Activated CD4-positive, alpha-beta T cell treated with anti-CD3 and anti-CD28 coated beads, Interleukin-2, amount 50 U/mL, for 16 hours (primary cell): ENCODE measurements at places on chromosomes 11 and 22.

DNA sequence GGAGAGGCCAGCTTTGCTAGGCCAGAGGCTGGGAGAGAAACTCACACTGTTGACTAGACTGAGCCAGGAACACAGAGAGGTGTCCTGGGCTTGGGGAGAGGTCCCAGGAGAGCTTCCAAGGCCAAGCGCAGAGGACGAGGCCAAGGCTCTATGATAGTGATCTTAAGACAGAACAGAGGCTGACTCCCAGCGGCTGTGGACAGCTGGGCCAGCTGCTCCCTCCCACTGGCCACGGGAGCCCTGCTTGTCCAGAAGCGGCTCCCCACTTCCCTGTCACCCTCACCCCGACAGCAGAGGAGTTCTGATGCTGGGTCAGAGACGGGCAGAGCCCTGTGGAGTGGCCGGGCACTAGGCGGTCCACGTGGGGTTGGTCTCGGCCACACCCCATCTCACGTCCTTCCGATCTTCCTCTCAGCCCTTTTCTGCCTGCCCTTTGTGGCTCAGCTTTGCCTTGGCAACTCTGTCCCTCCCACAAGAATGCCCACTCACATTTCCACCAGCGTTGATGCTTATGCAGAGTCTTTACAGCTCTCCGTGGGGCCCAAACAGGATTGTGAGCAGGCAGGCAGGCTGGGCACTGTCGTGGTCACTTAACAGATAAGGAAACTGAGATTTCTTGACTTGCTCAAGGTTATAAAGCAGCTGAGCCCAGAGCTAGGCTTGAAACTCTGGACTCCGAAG is 68.2 kb downstream of the FBXO7 start:
- no peak for DNase-seq

DNA sequence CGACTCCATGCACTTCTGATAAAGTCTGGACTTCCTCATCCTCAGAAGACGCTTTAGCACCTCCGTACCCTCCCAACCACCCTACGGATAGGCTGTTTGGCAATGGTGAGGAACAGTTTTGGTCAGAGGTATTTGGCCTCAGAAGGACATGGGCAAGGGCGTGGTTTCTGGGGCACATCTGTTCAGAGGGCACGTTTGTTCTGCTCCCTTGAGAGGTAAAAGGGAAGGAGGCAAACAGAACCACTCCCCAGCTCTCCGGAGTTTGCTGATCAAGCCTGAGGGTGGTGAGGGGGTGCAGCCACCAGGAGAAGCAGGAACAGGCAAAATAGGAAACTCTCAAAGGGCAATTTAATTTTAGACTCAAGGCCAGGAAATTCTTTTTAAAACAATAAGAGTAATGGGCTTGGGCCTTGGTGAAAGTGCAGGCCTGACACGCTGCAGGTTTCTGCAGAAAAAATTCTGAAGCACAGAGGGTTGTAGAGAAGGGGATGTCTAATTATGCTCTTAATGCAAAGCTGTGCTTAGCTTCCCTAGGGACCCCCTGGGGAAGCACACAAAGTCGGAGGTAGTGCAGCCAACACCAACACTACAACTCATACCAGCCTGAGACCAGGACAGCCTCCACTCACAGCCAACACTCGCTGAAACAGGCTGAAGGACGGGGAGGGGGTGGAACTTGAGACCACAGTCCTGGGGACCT is 23.3 kb downstream of the ETS1 start:
- DNase-seq: no peak

DNA sequence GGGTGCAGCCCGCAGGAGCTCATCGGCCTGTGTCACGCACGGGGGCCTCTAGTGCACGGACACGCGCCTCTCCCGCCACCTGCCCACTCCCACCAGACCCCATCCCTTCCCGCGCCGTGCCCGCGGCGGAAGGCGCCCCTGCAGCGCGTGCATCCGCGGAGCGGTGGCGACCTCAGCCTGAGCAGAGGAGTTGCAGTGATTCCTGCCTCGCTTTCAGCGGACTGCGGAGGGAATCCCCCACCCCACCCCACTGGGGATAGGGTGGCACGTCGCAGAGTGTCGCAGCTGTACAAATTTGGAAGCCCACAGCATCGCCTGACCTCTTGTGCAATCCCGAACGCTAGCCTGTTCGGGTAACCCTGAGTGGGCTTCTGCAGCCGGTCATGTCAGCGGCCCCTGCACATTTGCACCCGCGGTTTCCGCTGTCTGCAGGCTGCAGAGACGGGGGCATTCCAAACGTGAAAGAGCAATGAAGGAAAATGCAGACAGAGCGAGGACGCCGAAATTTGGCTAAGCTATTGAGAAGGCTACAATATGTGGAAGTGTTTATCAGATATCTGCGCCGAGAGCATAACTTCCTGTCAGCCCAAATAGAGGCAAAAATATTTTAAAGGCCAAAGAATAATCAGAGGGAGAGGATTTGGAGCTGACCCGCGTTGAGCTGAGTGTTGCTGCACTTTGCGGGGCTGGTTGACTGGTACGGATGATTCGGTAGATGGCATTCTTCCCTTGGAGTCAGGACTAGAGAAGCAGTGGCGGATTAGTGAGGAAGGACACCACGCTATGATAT is 617 bp upstream of the ARHGAP20 start:
- DNase-seq: no peak

DNA sequence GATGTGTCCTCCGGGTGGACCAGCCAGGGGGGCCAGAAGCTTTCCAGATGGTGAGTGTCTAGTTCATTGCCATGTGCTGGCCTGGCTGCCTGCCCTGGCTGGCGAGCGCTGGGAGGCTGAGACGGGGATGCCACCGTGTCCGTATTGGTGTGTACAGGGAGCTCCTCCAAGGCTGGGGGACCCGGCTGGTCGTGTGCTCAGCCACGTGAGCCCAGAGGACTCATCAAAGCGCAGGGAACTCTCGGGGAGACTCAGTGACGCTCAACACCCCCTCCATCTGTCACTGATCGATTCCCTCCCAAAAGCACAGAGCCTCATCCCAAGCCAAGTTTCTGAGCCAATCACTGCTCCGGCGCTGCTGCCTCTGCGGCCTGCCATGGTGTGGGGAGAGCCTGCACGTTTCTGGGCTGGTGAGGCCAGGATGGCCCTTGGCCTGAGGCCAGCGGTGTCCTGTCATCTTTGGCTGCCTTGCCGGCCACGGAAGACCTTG is 423.7 kb downstream of the SHANK2 start:
- DNase-seq: no peak

DNA sequence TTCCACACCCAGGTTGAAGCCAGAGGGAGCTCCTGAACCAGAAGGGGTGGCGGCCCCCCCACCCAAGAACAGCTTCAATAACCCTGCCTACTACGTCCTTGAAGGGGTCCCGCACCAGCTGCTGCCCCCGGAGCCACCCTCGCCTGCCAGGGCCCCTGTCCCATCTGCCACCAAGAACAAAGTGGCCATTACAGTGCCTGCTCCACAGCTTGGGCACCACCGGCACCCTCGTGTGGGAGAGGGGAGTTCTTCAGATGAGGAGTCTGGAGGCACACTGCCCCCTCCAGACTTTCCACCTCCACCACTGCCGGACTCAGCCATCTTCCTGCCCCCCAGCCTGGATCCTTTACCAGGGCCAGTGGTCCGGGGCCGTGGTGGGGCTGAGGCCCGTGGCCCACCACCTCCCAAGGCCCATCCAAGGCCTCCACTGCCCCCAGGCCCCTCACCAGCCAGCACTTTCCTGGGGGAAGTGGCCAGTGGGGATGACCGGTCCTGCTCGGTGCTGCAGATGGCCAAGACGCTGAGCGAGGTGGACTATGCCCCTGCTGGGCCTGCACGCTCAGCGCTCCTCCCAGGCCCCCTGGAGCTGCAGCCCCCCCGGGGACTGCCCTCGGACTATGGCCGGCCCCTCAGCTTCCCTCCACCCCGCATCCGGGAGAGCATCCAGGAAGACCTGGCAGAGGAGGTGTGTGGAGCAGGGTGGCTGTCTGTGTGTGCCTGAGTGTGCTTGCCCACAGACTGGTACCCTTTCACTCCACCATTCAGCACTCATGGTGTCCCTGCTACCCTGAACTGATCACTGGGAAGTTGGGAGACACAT is 6.7 kb downstream of the PHOX2A start:
- no peak for DNase-seq

DNA sequence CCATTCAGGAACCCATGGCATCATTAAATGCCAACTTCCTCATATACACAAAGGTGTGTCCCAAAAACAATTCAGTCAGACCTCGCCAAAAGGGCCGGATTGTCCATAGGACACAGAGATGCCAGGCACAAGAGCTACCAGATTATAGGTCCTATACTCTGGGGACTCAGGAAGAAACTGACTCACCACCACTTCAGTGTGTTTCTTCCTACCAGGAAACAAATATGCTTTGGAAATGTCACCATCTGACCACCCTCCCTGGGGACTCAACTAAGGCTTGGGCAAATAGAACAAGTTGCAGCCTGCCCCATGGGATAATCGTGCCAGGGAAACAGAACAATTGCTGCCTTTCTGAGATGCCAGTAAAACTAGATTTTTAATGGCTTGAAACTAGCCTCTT is 11.7 kb downstream of the POU2AF3 start:
- no peak for DNase-seq

GRCh38 chr11:129815596-129816461 is at the start of gene TMEM45B:
TMEM45B (plus strand) TSS chr11:129815848; CDS start chr11:129852483, 36,635 bp downstream.
- no peak for DNase-seq

GRCh38 chr22:28369854-28370253 is 309.8 kb downstream of the TTC28 start:
- DNase-seq: peak; percentile 43

- no peak for DNase-seq
Measured at GRCh38 chr22:23183061-23183698, 2.9 kb downstream of the BCR start.

- no peak for DNase-seq
Measured at GRCh38 chr11:41175304-41175972, 284.0 kb downstream of the LRRC4C start.

- no peak for DNase-seq
Measured at GRCh38 chr11:85918910-85919794, 64.0 kb downstream of the CCDC83 start.

DNA sequence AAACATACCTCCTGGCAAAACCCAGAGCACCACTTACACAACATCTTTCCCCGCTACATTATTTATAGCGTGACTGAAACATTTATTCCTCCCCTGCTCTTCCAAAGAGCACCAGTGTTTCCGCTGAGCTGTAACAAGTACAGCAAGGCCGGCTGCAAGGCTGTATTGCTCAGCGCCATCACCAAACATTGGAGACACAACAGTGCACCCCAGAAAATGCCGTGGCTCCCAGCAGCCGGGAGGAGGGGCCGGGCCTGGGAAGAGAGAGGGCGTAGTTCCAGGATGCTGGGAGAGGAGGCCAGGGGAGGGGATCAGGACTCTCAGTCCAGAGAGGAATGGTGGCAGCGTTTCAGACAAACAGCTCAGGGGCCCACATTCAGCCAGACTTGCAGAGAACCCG is 133.2 kb downstream of the DSCAML1 start:
- no peak for DNase-seq

DNA sequence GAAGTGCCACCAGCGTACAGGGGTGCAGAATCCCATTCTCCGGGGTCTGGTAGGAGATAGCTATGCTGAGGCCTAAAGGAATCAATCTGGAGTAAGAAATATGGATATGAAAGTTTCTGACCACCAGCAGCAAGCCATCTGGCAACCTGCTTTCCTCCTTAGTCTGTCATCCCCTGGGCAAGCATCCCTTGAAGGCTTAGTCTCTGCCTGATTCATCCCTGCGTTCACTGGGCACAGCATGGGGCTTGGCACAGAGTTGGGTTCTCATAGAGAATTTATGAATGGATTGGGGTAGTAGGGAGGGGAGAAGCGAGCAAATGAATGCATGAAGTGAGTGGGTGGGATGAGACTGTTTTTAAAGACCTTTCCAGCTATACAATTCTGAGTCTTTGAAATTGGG is 85.8 kb upstream of the NARS2 start:
- no peak for DNase-seq

DNA sequence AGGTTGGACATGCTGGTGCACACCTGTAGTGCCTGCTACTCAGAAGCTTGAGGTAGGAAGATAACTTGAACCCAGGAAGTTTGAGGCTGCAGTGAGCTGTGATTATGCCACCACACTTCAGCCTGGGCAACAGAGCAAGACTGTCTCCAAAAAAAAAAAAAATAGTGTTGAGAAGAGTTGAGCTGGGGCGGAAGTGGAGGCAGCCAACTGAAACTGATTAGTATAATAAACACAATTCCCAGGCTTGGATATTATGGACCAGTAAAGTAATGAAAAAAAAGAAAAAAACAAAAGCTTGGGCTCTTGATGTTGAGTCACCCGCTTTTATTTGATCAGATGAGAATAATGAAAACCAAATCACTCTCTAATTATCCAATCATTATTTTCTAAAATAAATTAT is 21.0 kb downstream of the LDLRAD3 start:
- DNase-seq: no peak

GRCh38 chr11:70067591-70068341 is 10.4 kb upstream of the ANO1 start:
- no peak for DNase-seq

- DNase-seq: no peak
Measured at GRCh38 chr11:12213883-12214282, 103.5 kb downstream of the MICAL2 start.

- DNase-seq: peak; percentile 6
Measured at GRCh38 chr11:3056296-3057068, 741 bp downstream of the CARS1 start.

GRCh38 chr11:119352857-119353260 is 6.4 kb upstream of the MFRP start:
- no peak for DNase-seq

DNA sequence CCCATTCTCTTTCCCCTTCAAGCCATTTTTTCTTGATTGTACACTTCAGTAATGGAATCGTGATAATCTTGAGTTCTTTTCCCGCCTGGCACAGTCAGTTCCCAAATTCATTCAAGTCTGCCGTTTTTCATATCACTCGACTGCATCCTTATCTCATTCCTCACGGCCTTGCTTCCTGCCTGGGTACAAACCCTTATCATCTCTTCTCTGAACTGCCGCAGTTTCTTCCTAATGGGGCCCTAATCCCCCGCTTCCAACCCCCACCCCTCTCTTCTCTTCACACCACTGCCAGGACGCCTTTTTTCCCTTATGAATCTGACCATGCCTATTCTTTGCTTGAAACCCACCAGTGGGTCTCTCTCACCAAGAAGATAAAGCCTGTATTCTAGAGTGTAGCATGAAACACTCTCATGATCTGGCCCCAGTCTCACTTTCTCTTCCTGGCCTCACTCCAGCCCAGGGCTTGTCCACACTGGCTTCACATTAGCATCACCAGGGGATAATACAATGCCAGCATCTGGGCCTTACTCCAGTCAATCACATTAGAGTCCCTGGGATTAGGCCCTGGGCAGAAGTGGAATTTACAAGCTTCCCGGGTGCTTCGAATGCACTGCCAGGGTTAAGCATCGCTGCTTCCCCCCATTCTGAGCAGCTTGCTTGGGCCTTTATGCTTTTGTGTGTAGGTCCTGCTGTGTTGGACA is 102.1 kb downstream of the FBXO7 start:
- no peak for DNase-seq

- DNase-seq: no peak
Measured at GRCh38 chr11:55457641-55458040, 89.9 kb downstream of the OR4A15 start.

DNA sequence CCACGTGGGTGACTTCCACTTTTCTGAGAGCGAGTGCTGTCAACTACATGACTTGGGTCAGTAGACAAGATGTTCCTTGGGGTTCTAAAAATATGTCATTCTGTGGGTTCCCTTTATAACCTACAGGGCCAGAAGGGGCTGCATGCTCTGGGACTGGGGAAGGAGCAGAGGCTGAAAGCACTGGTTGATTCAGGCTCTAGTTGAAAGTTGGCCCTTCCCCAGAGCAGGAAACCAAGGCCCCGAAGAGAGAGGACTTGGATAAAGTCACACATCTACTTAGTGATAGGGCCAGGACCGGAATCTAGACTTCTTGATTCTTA is 9.9 kb downstream of the ADAMTS15 start:
- DNase-seq: no peak
